ENCODE measurements at places on chromosomes 7 and 10.

DNA sequence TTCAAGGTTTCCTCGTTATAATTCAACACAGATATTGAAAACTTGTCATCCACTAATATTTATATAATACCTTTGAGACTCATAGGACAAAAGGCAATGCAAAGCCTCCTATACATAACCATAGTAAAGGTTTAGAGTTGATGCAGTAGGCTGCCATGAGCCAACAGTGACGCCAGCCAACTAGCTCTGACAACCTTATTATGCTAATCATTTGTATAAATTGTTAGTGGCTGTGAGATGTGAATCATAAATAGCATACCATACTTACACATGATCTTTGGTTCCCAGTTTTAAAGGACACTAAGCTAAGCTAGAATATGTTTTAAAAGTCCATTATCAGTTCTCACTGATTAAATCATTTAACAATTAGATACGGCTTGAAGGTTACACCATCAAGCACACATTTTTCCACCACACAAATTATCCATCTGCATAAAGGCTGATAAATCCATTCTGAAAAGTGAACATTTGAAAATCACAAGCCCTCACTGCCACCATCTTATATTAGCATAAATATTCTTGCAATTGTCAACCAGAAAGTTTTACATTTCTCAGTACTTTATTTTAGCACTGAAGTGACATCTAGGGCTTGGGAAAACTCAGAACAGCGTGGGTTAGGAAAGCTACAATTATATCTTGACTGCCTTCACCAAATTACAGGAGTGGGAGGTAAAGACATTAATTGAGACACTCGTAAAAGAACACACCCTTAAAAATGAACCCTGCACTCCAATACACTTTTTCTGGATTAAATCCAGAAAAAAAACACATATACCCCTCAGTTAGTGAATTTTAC lies 30.7 kb downstream of the COA1 start:
- no peak for DNase-seq

DNA sequence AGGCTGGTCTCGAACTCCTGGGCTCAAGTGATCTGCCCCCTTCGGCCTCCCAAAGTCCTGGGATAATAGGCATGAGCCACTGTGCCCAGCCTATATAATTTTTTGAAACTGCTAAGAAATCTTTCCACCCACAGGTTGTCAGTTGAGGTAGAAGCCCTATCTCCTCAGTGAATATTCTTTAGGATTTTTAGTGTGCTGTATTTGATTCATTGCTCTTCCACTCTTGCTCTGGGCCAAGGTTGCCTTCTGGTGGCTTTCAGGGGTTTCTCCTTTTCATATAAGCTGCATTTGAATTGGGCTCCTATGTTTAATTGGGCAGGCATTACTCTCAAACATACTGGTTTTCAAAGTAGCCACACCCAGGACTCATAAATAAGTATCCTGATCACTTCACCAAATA lies 931.2 kb downstream of the GATA3 start:
- no peak for DNase-seq

DNA sequence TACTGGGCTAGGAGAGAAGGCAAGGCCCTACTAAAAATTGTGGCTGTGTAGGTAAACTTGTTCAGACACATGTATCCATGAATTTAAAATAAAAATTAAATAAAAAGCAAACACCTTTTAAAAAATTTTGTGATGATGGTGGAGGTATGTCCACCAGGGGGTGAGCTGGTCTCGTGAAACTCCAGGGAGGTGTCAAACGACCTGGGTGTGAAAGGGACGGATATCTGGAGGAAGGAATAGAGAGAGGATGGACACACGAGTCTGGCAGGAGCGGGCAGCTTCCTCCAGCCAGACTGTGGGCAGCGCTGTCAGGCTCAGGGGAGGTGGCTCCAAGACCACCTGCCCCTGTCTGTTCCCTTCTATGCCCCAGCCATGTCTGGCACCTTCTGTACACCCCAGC lies 34.8 kb upstream of the DMBT1 start:
- DNase-seq: no peak

GRCh38 chr10:82674036-82674435 lies 799.0 kb downstream of the NRG3 start:
- DNase-seq: no peak

- no peak for DNase-seq
Measured at GRCh38 chr7:44973610-44974401, 5.0 kb downstream of the MYO1G start.

GRCh38 chr10:97067716-97068391 lies 117.9 kb downstream of the SLIT1 start:
- no peak for DNase-seq

DNA sequence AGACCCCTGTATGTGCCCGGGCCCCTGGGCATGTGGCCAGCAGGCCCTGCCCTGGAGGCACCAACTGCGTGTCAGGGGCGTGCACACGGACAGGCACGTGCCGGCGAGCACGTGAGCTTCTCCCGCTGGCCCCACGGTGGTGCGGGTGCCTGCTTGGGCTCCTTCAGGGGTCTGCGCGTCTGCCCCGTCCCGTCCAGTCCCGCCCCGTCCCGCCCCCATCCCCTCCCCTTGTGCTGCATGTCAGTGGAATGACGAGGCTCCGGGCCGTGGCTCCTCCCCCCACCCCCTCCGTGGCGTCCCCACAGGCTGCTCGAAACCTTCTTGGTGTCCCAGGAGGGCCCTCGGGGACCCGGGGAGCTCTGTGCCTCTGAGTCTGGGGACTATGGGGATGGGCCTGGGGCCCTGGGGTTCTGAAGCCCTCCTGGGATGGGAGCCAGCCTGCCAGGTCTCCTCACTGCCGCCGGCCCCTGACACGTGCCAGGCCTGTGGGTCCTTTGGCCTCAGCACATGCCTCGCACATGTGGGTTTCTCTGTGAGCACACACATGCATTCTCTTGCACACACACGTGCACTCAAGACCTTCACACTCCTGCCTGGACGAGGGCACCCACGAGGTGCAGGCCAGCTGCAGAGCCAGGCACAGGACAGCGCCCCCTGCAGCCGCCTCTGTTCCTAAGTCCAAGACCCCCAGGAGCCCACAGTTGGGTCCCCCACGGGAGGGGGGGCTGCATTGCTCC lies 27.5 kb upstream of the AMZ1 start:
- no peak for DNase-seq

GRCh38 chr7:124781418-124781817 lies 15.8 kb upstream of the GPR37 start:
- DNase-seq: no peak

DNA sequence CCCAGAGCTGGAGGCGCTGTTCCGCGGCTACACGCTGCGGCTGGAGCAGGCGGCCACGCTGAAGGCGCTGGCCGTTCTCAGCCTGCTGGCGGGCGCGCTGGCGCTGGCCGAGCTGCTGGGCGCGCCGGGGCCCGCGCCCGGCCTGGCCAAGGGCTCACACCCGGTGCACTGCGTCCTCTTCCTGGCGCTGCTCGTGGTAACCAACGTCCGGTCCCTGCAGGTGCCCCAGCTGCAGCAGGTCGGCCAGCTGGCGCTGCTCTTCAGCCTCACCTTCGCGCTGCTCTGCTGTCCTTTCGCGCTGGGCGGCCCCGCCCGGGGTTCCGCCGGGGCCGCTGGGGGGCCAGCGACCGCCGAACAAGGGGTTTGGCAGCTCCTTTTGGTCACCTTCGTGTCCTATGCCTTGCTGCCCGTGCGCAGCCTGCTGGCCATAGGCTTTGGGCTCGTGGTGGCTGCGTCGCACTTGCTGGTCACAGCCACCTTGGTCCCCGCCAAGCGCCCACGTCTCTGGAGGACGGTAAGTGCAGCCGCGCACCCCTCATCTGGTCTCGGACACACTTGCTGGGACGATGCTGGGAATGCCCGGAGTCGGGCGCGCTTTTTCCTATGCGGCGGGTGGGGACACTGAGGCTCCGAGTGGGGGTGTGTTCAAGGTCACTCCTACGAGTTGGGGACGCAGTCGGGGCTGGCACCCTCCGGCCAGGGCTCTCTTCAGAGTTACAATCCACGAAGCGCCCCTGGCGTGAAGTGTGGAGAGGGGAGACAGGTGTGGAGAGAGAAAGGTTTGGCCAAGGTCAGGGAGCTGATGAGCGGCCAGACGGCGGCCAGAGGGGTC lies 717 bp downstream of the ADCY1 start:
- DNase-seq: peak; percentile 53

GRCh38 chr7:99012722-99013121 lies 131.2 kb downstream of the SMURF1 start:
- DNase-seq: no peak

- DNase-seq: no peak
Measured at GRCh38 chr10:105197598-105198364, 556.7 kb downstream of the SORCS3 start.

- no peak for DNase-seq
Measured at GRCh38 chr10:17464545-17464944, 10.2 kb upstream of the ST8SIA6 start.

DNA sequence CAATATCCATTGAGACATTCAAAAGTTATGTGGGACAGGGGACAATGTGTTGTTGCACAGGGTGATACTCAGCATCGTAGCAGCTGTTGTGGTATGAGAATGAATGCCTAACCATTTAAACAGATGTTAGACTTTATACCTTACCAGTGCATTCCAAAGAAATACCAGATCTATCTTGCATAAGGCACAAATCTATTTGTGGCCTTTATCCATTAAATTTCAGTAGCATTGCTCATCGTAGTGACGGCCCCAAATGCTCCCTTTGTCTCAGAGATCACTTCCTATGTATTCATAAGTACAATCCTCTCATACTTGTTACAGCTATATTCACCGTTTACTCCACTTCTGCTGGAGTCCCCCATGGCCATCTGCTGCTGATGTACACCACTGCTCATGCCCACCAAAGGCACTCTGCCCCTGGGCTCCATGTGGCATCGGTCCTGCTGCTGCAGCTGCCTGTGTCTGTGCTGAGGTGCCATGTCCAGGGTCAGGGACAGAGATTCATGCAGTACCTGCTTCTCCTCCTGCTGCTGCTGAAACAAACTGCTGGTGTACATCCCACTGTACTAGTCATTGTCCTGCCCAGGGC lies 96.3 kb downstream of the CPED1 start:
- no peak for DNase-seq

DNA sequence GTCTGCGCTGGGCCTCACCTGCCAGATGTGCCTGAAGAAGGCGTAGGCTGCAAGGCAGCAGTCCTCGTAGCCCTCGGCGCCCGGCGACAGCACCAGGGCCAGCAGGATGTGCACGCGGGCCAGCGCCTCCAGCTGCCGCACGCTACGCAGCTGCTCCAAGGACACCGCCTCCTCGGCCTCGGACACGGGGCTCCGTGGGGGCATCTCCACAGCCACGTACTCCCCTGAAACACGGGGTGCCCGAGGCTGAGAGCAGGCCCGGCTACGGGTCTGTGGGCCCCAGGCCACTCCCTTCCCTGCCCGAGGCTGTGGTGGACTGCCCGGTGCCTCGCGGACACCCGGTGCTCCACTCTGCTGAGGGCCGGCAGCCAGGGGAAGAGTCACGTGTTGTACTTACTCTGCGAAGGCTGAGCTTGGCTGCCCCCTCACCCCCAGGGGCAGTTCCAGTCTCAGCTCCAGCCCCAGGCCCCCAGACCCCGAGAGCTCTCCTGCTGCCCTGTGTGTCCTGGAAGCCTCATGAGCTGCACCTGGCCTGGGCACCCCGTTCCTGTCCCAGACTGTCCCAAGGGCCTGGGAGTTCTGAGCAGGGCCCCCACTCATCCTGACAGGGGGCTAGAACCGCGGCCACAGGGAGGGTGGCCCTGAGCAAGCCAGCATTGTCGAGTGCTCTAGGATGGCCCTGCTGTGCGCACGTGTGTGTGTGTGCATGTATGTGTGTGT lies 62.8 kb downstream of the CFAP46 start:
- DNase-seq: no peak

DNA sequence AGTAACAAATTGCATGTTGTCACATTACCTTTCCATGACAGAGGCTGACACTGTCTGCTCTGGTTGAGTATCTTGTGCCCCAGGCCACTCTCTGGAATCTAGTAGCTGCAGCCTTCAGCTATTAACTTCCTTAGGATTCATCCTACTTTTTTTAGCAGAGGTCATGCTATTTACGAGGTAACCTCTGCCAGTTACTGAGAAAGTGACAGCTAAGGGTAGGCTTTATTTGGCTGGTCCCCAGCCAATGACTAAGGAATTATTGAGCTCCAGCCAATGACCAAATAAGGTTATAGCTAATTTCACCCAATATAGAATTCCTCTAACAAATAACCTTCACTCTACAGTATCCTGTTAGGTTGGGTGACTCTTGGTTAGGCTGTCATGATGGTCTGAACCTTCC lies 1361.7 kb downstream of the XPNPEP1 start:
- no peak for DNase-seq

DNA sequence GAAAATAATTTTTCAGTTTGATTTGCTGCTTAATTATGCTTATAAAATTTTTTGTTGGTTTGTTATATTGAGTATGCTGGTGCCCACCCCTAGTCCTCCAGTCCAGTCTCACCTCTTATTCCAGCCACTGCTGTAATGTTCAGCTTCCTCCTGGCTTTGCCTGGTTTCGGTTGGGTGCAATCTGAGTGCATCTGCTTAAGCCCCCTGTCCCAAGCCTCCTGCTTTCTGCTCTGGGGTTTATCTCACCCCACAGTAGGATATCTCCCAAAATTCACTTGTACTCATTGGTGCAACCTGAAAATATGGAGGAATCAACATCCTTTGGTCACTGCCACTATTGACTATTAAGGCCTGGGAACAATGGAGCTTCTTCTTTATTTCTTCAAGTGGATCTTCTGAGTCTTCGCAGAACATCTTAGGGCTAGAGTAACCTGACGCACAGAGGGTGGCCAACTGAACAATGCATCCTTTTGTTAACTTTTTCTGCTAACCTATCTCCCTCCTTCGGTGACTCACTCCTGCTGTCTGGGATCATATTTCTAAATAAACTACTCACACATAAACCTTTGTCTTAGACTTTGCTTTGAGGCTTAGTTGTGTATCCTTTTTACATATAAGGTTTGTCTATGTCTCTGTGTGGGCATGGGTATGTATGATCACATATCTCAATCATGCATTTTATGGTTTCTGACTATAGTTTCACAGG lies 19.1 kb upstream of the SOSTDC1 start:
- DNase-seq: no peak

GRCh38 chr10:2813286-2813685 lies 254.1 kb upstream of the PFKP start:
- DNase-seq: no peak

DNA sequence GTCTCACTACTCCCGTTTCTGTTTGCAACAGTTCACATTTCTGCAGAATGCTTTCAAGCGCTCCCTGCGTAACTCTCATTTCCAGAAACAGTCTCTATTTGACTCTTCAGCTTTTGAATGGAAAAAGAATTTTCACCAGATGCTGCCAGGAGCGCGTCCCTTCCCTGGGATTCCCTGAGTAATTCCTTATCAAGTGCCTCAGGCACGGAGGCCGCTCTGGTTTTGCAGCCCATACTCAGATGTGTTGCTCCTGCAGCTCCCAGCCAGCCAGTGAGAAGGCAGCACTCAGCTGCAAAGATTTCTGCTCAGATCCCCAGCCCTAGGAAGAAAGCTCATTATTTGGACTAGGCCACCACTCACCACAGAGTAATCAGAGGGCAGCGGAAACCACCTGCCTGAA lies 161.1 kb upstream of the CHST15 start:
- no peak for DNase-seq

DNA sequence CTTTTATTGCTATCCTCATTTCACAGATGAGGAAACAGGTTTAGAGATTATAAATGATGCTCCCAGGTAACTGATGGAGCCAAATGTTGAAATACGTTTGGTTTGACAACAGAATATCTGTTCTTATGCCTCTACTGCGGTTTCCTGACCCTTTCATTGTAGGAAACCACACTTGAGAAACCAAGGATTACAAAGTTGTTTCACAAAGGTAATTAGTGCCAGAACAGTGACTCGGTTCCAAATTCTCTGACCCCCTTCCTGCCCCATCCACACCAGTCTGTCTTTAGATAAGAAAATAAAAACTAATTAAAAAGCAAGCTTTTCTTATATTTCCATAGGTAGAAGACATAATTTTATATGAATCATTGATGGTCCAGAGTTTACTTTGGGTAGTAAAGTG lies 393.7 kb upstream of the MBL2 start:
- no peak for DNase-seq

- DNase-seq: no peak
Measured at GRCh38 chr7:30136743-30137485, 2.1 kb downstream of the MTURN start.
